ENCODE measurements at places on chromosomes 12 and 14.

GRCh38 chr12:5614256-5614655, 182.3 kb downstream of the NTF3 start:
- no peak for DNase-seq

DNA sequence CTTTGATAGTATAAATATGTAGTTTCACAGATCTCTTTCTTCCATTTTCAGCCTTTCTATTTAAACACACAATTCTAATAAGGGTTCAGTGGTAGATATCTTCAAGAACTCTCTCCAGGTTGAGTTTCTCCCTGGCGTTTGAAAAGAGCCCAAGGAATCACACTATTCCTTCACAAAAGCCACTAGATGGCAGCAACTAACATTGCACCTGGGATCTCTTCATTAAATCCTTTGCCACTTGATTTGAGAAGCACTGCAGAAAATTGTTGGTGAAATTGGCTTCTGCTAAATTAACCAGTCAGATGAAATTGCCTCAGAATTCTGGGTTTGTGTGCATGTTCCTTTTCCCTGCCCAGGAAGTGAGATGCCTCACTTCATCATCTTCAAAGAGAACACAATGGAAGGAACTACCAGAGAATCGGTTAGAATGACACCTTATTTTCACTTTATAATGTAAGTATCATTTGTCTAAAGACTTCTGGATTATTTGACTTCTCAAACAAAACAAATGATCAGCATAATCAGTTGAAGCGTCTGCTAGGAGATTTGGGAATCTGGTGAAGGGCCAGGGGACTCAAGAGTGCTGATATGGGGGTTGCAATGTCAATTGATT, 6.8 kb downstream of the CCDC198 start:
- peak; percentile 41 for DNase-seq

DNA sequence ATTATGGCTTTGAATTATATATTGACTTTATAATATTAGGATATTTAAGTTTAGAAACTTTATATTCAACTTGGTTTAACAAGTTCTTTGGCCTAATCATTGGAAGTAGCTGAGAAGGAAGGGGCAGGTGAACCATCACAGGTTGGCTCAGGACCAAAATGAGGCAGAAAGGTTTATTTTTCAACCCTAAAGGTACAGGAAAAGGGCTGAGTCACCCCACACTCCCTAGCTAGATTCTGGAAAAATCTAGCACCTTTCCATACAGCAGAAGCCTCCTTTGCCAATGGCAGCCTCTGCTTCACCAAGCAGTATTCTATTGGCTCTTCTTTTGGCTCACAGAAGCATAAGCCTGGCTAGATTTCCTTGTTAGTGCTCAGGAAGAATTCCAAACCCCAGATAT, 19.3 kb upstream of the MED6 start:
- no peak for DNase-seq

DNA sequence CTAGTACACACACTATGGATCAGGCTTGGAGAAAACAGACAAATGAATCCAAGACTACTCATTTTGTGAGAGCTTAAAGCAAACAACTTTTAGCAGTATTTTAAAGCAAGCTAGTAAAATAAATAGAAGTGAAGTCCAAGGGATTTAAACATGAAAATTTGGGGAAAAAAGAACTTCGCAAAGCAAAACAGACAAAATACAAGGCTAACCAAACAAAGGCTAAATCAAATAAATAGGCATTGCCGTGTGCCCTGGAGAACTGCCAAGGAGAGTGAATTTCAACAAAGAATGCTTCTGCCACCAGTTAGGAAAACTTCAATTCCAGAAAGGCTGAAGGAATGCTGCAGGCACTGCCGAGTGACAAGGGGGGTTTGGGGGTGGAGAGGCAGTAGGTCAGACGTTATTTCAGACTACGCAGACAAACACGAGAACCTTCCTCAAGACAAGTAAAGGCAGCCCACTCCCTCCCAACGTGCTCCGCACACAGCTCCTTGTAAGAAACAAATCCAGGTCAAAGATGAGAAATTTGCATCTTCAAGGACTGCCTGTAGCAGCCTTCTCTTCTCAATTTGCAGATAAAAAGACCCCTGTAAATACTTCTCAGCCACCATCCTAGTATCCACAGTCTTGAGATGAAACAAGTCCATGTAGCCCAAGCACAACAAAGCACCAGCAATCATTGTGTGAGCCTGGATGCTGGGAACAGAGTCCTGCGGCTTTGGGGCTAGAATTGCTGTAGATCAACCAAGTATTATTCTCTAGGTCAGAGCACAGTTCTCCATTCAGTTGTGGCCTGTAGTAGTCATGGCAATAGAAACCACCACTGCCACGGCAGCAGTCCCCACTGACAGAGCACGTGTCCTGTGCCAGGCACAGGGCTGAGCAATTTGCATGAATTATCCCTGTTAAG, 43.3 kb downstream of the EFCAB11 start:
- peak; percentile 71 for DNase-seq

DNA sequence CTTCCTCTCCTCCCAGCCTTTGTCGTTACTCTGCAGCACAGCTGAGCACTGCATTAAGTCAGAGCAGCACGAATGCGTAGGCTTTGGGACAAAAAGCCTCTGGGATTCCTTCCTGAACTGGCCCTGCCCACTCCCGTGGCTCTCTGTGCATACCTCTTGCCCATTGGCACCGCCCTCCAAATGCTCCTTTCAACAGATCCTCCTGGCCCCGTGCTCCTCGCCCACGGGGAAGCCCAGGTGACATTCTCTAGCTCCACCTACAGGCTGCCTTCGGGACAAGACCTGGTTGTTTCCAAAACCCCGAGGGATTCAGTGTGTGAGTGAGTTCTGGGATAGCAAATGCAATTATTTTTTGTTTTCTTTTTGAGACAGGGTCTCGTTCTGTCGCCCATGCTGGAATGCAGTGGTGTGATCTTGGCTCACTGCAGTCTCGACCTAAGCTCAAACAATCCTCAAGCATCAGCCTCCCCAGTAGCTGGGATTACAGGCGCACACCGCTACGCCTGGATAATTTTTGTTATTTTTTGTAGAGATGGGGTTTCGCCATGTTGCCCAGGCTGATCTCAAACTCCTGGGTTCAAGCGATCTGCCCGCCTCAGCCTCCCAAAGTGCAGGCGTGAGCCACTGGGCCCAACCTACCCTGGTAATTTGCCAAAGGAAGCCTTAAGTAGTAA, 17.9 kb upstream of the TDRD9 start:
- DNase-seq: peak; percentile 75

DNA sequence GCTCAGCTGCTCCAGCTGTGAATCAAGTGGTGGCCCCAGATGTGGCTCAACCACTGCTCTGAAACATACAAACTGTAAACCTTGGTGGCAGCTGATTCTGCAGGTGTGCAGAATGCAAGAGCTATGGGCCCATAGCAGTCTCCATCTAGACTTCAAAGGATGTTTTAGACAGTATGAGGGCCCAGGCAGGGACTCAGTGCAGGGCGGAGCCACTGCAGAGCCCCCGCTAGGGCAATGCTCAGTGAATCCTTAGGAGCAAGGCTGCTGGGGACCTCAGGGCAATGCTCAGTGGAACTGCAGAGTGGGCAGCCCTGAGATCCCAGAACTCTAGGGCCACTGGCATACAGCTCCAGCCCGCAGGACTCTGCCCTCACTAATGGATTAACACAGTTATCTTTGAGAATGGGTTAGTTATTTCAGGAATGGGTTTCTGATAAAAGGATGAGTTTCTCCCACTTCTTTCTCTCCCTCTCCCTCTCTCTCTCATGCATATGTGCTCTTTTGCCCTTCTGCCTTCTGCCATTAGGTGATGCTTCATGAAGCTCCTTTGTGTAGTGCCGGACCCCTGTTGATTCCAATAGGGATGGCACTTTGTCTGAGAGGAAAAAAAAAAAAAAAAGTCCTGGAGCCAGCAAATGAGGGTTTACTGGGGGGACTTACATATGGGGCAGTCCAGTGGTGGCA, 48.4 kb upstream of the JDP2 start:
- DNase-seq: no peak

GRCh38 chr12:1375323-1375722, 219.1 kb downstream of the FBXL14 start:
- no peak for DNase-seq

- no peak for DNase-seq
These were observed 286.0 kb downstream of the ZFP36L1 start for GRCh38 chr14:68506645-68507419.

- DNase-seq: peak; percentile 6
These were observed at the start of gene CNTN1 for GRCh38 chr12:40691913-40692764. CNTN1 (plus strand) TSS chr12:40692439.

DNA sequence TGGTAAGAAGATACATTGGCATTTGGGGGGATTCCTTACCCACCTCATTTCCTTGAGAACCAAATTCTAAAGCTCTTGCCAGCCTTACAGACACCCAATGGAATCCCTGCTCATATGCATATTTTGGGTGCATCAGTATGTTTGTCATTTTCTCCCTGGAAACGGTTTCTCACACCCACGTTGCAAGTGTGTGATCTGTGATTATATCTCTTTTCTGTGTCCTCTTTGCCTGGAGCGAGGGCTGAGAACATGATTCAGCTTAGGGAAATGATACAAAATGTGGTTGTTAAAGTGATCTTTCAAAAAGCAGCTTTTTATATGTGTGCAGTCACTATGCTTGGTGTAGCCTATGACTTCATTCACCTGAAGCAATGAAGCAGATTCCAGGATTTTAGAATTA, 52.0 kb downstream of the KCNMB4 start:
- peak; percentile 34 for DNase-seq

DNA sequence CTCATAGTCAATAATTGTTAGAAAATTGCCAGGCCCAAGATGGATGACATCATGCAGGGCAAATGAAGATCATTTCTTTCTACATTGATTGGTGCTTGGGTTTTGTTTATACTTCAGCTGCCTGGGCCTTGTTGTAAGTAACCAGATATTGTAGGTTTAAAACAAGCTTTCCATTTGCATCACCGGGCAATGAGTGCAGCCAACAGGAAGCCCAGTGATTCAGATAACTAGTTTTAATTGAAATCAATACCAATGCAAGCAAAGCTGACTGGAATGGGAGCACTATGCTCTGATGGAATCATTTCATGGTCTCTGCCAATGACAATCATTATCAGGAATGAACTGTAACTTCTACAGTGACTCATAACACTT, 279.3 kb downstream of the DUSP6 start:
- peak; percentile 88 for DNase-seq

GRCh38 chr14:28678887-28679286, 87.7 kb upstream of the FOXG1 start:
- DNase-seq: no peak

DNA sequence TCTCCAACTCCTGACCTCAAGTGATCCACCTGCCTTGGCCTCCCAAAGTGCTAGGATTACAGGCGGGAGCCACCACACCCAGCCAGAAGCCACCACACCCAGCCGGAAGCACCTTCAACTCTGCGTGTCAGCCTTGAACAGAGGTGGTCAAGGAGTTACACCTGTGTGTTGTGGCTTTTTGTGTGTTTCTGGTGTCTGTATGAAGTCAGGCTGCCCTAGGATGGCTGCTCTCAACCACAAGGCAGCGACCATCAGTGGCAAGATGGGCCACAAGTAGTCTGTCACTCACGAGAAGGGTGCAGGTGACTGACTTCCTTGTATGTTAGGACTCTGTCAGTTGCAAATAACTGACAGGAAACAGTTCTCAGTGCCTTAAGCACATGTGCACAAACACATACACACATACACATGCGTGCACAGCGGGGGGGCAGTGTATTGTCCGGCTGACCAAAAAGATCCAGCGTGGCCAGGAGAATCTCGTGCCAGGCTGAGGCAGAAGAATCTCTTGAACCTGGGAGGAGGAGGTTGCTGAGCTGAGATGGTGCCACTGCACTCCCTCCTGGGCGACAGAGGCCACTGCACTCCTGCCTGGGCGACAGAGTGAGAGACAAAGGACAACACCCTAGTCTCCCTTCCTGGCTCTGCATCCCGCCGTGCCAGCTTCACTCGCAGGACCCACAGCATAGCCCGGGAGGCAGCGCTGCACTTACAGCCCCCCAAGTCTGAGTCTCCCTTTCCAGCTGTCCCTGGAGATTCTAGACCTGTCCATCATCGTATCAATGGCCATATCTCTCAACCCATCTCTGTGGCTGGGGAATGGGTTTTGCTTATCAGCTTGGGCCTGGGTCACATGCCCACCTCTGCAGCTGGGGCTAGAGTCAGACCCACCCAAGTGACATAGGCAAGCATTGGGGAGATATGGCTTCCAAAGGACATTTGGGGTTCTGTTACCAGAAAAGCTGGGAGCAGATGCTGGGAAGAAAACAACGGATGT, 13.7 kb downstream of the P2RX4 start:
- no peak for DNase-seq

DNA sequence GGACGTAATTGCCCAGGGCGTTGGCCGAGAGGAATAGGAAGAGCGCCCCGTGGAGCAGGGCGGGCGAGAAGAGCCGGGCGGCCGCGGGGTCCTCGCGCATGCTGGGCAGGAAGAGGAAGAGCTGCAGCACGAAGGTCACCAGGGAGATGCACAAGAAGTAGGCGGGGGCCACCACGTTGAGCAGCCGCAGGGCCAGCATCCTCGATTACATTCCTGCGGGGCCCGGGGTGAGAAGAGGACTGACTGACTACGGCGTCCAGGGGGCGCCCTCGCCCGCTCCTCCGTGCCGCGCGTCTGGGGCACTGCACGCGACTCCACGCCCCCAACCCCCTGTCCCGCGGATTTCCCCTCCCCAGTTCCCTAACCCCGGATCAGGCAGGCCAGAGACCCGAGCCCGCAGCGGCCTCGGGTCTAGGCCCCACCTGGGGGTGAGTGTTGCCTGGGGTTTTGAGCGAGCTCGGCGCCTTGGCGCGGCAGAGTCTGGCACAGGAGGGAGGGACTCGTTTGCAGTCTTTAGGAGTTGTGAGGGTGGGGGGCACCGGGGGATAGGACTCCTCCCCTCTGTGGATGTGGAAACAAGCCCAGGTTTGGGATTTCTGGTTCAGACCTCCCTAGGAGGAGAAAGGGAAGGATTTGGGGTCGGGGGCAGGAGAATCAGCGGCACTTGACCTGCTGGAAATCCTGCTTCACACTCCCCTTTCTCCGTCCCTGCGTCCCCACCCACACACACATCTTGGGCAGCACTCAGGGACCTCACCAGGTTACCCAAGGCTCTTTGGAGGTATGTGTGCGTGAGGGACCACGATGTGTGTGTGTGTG, 1.8 kb downstream of the ZDHHC22 start:
- no peak for DNase-seq

- DNase-seq: no peak
These were observed 7.9 kb downstream of the C2CD5 start for GRCh38 chr12:22536346-22536945.

DNA sequence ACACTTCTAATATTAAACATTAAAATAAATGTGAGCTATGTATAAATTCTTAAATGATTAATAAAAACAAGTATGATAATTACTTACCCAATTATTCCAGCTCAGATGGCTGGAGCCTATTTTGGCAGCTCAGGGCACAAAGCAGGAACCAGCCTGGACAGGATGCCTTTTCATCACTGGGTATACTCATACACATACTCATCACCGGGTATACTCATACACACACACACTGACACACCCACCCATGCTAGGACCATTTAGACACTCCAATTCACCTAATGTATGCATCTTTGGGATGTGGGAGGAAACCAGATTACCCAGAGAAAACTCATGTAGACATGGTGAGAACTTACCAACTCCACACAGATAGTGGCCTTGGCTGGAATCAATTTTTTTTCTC, 57.9 kb upstream of the CNOT2 start:
- DNase-seq: no peak

Measured in astrocyte (in vitro differentiated cells and primary cell).